Fibroblast of the conjunctiva (primary cell): ENCODE measurements at places on chromosomes 7 and 10.

DNA sequence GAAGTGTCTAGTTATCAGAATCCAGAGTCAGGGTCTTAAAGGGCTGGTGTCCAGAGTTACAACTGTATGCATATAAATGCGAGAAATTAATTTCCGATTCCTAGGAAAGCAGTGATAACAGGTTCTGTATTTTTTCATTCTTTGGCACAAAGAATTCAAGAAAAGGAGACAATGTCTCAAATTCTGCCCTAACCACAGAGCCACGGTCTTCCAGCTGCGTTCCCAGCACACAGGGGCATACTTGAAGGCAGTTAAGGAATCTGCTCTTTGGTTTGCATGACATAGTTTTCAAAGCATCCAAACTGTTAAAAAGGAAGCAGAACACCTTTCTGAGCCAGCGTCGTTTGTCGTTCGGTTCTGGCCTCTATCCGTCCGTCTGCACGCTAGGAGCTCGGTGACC is 416.9 kb upstream of the MKI67 start:
- DNase-seq = no peak

- peak; percentile 26 for DNase-seq
Measured at GRCh38 chr10:104435822-104436221, 82.2 kb downstream of the CFAP58 start.

DNA sequence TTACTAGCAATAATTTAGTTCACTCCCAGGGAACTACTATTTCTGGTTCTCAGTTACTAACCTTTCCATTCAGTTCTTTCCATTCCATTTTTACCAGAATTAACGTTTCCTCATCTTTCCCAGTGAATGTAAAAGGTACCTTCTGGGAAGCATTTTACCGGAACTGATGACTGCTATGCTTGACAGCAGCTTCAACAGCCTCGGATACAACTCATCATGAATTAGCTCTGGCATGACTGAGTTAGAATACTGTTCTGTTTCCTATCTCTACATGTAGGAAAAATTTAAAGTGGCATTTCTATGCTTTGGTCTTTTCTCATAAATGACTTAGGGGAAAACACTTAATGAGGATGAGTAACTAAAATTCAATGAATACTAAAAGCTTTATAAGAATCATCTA is 18.6 kb downstream of the TAS2R41 start:
- DNase-seq = no peak

DNA sequence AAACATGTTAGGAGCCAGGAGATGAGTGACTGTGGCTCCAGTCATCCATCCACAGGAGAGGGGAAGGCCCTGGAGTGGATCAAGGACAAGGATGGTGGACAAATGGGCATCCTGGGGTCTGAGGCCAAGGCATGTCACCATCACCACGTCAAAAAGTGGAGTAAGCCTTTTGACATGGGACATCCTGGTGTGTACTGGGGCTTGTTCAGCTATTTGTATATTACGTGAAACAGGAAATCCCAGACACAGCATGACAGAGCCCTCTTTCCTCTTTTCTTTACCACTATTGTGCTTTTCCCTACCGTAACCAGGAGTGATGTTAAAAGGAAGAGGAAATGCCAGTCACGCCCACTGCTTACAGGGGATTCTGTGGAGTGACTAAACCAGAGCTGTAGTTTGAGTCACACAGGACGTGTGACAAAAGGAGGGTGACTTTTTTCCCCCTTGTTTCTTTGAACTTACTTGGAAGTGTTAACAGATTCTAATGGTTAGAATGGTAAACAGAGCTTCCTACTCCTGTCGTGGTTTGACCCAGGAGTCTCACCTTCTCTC is 15.4 kb downstream of the ACSL5 start:
- no peak for DNase-seq

- DNase-seq = no peak
Measured at GRCh38 chr7:120941856-120942255, 8.7 kb upstream of the ING3 start.
